Hepatocyte (in vitro differentiated cells): ENCODE measurements at places on chromosomes 5 and 9. TPM values are rescaled to one million over a fixed set of nuclear protein-coding genes. Genes with fewer than 3 reads are reported as not detected.

GRCh38 chr5:98341038-98342032, 432.1 kb upstream of the RGMB start:
- DNase-seq = no peak

DNA sequence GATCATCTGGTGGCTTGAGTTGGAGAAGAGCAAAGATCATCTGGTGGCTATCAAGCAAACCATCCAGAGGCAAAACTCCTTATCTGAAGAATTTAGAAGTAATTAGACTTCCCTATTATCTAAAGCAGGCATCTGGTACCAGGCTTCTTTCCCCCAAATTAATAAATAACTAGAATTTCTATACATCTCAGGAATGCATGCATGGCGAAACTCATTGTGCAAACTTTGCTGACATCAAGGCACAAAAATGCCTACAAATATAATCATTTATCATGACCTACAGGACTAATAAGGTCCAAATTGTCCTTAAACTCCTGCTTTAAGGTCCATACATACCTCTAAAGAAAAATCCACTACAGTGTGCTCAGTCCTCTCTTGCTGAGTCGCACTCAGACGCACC, 6.0 kb downstream of the OR13D1 start:
- no peak for DNase-seq

GRCh38 chr5:148708854-148709253, 54.5 kb upstream of the HTR4 start:
- DNase-seq = no peak

GRCh38 chr5:176436656-176437055, 11.5 kb upstream of the FAF2 start:
- DNase-seq = no peak

DNA sequence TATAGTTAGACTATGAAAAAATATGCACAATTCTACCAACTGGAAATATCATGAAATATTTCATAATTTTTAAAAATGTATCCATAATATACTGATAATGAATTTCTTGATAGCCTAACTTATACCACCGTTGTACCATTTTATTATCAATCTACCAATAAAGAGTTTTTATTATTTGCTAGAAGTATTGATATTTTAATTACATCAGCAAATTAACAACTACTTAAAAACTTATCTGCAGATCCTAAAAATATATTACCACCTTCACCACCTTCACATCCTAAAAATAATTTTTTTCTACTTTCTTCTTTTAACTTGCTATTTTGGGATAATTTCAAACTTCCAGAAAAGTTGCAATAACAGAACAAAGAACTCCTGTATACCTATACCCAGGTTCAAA, 21.4 kb downstream of the ATPSCKMT start:
- DNase-seq = no peak

DNA sequence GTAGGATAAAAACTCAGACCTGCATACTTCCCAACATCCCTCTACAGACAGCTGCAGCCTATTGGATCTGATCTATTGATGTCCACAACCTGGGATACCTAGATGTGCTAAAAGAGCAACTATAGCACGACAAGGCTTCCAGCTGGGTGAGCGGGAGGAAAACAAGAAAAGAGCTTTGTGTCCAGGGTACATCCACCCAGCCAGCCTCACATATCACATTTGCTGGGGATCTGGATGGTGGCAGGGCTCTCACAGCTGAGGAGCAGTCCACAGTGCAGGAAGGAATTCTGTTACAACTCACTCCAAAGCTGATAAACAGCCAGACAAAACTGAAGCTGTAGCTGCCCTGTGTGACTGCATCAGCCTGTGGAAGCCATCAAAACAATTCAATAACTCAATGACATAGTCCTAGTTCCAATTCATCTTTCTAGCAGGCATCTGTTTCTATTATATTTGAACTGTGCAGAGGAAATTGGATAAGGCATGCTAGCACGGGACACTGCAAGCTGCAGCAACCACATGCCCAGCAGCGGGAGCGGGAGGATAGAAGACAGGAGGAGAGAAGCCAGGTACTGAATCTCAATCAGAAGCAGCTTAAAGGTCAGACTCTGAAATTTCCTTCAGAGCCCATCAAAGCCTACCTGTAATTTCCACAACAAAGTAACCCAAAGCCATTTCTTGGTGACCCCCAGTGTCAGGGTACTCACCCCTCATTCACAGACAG, 45.0 kb downstream of the MED10 start:
- no peak for DNase-seq

GRCh38 chr5:132199116-132199680, 28.5 kb downstream of the P4HA2 start:
- DNase-seq = no peak

GRCh38 chr5:31711935-31712592, 73.1 kb downstream of the PDZD2 start:
- no peak for DNase-seq

DNA sequence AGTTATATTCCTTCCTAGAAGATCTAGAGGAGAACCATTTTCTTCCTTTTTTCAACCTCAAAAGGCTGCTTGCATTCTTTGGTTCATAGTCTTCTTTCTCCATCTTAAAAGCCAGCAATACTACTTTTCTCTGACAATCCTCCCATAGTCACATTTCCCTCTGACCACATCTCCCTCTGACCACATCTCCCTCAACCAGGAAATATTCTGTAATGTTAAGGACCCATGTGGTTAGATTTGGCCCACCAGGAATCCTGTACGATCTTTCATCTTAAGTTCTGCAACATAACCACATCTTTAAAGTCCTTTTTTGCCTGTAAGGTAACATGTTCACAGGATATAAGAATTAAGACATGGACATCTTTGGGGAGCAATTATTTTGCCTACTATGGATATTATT, 179.4 kb upstream of the SPEF2 start:
- DNase-seq = no peak

DNA sequence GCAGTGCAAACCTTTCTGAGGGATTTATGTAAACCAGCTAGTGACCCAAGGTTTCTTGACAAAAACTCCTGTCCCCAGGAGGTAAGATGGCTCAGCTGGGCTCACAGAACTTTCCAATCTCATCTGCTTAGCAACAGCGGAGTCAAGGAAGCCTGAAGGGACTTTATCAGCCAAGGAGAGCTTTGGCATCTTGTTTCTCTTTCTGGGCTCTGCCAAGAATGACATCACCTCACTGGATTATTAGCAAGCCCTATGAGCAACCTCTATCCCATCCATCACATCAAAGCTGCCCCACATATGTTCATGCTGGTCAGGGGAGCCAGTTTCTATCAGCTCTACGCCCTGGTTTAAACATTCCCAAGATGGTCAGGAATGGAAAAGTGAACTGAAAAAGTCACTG, 461.3 kb downstream of the ENC1 start:
- peak; percentile 41 for DNase-seq

DNA sequence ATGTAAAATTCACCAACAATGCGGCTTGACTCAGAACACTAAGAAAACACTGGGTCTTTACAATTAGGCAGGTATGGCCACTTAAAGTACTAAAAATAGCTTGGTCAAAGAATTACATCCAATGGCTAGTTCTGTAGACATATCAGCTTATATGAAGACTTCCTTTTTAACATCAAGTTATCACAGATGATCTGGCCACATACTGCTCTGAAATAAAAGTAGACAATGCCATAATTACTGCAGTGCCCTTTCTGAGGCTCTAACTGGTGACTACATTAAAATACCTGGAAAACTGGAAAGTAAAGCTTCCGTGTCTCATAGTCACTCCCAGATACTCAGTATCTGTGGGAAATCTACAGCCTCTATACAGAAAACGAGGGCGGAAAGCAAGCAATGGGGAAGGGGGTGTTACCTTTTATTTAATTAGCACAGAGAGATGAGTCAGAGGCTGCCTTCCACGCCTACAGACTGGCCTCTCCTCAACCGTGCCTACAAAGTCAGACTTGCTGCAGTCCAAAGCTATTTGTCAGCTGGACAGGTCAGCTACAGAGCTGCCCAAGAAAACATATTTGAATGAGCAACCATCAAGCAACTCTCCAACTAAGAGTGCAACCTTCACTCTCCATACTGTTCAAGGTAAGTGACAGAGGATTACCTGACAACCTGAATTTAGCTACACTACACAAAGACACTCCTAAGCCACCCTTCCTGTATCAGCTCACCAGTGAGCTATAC, 8.7 kb downstream of the SERINC5 start:
- peak; percentile 90 for DNase-seq

DNA sequence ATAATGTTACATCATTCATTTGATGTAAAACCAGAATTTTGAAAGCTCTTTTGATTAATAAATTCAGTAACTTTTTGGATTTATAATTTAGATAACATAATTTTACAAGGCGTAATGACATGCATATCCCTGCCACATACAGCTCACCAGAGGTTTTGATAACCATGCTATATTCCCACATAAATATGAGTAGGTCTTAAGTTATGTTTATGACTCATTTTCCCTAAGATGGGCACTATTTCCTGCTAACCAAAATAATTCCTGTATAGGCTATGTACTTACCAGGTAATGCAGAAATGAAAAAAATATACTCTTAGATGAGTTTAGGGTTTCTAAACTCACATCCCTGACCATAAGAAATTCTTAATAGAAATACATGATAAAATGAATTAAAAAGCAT, 93.9 kb upstream of the EDIL3 start:
- no peak for DNase-seq

GRCh38 chr5:147160902-147161700, 73.7 kb upstream of the STK32A start:
- DNase-seq = no peak

- peak; percentile 64 for DNase-seq
Measured at GRCh38 chr5:109690242-109690974, 681 bp downstream of the MAN2A1 start.

DNA sequence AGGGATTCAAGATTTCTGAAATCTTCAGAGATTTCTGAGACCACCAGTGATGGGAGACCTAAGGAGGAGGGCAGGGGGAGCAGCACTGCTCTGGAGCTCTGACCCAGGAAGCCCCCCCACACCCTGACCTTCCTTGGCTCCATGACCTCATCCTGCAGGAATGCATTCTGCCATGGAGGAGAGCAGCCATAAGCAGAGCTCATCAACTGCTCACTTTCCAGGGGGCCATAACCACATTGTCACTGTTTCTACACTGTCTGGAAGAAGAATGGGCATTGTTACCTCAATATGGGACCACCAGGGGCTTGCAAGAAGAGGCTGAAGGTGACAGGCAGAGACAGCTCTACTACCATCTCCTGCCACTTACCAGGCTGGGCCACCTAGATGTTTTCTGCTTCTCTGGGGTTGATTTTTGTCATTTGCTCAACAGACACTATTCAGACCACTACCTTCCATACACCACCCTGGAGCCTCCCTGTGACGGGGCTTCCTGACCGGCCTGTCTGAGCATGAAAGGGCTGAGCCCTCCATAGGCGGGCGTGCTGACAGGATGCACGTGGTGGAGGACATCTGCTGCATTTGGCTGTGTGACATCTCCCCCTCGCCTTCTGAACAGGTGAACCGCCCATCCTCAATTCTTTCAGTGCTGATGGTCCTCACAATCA, 2.3 kb upstream of the TSC1 start:
- peak; percentile 53 for DNase-seq

DNA sequence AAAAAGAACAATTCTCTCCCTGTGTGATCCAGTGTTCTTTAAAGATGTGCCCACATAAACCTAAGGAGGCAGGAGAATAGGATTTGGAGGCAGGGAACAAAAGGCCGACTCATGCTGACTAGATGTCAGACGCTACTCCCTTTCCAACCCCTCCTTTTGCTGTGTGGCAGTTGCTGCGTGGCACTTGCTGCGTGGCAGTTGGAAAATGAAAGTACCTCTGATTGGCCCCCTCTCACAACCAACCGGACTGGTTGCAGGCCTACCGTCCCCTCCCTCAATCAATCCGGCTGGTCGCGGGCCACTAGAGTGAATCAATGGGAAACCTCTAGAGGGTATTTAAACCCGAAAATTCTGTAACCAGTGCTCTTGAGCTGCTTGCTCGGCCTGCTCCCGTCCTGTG, 551.0 kb downstream of the KIF4B start:
- no peak for DNase-seq

- peak; percentile 7 for DNase-seq
Measured at GRCh38 chr9:15889555-15889954, 336.7 kb downstream of the CCDC171 start.

DNA sequence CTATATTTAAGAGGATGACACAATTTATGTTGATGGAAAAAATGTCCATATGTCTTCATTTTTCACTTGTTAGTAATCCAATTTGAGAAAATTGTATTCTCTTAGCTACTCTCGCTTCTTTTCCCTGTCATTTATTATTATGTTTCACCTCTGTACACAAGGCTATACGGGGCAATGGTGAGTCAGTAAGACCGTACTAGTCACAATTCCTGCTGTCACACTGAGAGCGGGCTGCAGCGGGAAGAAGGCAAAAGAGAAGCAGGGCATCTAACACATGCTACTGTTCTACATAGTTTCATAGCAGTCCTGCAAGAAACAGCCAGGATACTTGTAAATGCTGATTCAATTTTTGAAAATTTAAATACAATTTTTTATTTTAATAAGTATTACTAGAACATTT, 23.3 kb upstream of the PRDM9 start:
- DNase-seq = no peak

GRCh38 chr5:173743641-173744343, 127.3 kb upstream of the BOD1 start:
- DNase-seq = peak; percentile 30

The PCDHGA4 gene
- 0.24 TPM in 1 of 2 replicates, not detected in the other for polyA plus RNA-seq

The PAX5 gene
- polyA plus RNA-seq = not detected in 2 replicates

The PPIC gene
- polyA plus RNA-seq = 233 and 249 TPM in 2 replicates
